Left kidney (tissue), 8 donors: ENCODE measurements at places on chromosomes 12 and 14. TPM values are rescaled to one million over a fixed set of nuclear protein-coding genes. Genes with fewer than 3 reads are reported as not detected.

The B3GNT4 gene
- polyA plus RNA-seq, result 6.4 TPM

The CLEC1B gene
- polyA plus RNA-seq, result 0.43 TPM

The KRT77 gene
- not detected for polyA plus RNA-seq

The IGF1 gene
- 3.7 TPM for polyA plus RNA-seq

The TTC7B gene
- 46.4 TPM for polyA plus RNA-seq

The ZC2HC1C gene
- 7.8 TPM for polyA plus RNA-seq

The FGD6 gene
- 13.9 TPM for polyA plus RNA-seq

The KIF21A gene
- 46.3 TPM for polyA plus RNA-seq

The SELPLG gene
- polyA plus RNA-seq, result 1.3 TPM

The NEDD1 gene
- polyA plus RNA-seq, result 40.4 TPM

The FBLN5 gene
- polyA plus RNA-seq, result 138 TPM

The ACSM4 gene
- polyA plus RNA-seq, result not detected

The KLHDC1 gene
- polyA plus RNA-seq, result 7.5 TPM

The POTEM gene
- not detected for polyA plus RNA-seq

The CCDC85C gene
- 24.4 TPM for polyA plus RNA-seq

The SLC39A5 gene
- 51.0 TPM for polyA plus RNA-seq

The KERA gene
- not detected for polyA plus RNA-seq
